ENCODE measurements at places on chromosomes 4 and X. TPM values are rescaled to one million over a fixed set of nuclear protein-coding genes. Genes with fewer than 3 reads are reported as not detected.

- DNase-seq: no peak
Observed at GRCh38 chr4:55637272-55637820, 1.2 kb upstream of the NMU start.

DNA sequence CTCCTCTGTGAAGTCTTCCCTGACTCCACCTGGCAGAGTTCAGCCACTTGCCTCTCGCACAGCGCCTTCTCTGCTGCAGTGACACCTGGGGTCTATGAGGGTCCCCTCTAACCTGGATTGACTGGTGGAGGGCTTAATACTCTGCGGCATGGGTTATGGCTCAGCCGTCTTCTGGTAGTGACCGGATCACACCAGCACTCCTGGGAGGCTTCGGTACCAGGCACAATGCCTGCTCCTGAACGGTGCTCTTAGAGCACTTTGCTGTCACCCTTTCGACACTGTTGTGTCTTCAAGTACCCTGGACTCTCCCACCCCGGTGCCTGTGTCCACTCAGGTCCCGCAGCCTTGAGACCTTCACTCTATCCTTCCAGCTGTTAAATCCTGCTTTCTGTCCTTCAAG is 50.0 kb downstream of the C4orf50 start:
- DNase-seq: no peak

CENPVL3 gene
- 0.52 TPM for total RNA-seq

GRCh38 chr4:41095973-41096372 is 118.4 kb downstream of the APBB2 start:
- DNase-seq: no peak

DNA sequence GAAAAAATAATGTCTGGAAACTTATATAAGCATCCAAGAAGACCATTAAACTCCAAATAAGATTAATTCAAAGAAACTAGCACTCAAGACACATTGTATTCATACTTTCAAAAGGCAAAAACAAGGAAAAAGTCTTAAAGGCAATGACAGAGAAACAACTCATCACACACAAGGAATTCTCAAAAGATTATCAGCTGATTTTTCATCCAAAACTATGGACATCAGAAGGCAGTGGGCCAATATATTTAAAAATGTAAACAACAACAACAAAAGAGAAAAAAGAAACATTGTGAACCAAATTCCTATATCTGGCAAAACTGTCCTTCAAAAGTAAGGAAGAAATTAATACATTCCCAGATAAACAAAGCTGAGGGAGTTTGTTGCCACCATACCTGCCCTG is 711.4 kb upstream of the GALNTL6 start:
- DNase-seq: no peak

RHOXF2B gene
- not detected for total RNA-seq

GRCh38 chr4:80610845-80611677 is 275.5 kb downstream of the CFAP299 start:
- no peak for DNase-seq

CTAG1B gene
- total RNA-seq: not detected

AWAT2 gene
- total RNA-seq: not detected

IL13RA1 gene
- total RNA-seq: 0.47 TPM

DNA sequence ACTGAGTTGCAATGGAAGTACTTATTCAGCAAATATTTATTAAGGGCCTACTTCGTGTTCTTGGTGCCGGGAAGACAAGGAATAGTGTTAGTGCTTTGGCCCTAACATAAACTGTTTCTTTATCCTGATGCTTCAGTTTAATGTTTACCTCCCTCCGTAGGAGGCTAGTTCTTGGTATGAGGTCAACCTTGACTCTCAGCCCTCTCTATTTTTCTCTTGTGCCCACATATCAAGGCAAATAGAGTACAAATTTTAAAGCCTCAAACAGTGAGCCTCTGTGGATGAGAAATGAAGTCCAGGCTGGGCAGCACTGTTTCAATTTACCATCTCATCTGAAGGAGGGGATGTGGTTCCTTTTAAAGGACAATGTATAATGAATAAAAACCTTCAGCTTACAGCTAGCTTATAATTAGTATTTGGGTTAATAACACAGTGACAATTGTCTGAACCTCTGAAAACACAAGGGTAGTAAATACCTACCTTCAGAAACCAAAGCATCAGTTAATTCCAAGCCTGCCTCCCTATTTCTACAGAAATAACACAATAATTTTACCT is 68.5 kb downstream of the SH3RF1 start:
- no peak for DNase-seq

INTS6L gene
- total RNA-seq: 17.2 TPM

TMPRSS11D gene
- total RNA-seq: not detected

DNA sequence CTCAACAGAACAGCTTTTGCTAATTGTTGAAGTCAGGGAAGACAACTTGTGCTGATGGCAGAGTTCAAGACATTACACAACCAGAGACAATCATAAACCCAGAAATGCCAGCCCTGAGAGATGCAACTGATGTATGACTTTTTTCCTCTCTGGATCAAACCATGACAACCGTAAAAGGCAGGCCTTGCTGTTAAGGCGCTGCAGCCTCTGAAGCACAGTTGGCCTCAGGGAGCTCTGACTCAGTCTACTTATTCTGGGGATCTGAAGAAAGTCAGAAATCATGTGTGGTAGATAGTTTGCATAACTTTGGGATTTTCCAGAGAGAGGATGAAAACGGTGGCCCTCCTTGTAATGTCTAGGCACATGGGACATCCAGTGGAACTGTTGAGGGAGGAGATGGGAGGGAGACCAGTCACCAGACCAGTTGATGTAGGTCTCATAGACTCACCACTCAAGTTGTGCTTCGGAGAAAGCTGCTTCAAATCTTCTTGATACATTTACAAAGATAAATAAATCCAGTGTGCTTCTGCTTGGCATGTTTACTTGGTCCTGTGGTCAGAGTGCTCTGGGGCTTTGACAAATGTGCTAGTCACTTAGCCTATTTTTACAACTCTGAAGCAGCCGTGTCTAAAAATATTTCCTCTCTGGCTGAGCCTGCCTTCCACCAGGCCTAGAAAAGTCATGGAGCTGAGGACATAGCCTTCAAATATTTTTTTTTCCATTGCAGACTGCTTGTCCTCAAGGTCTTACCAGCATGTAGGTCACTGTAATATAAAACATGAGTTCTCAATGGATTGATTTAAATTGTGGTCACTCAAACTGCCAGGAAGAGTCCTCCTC is 7.5 kb downstream of the HADH start:
- DNase-seq: no peak

GRCh38 chr4:88573276-88573980 is 18.9 kb upstream of the HERC3 start:
- no peak for DNase-seq

- no peak for DNase-seq
Observed at GRCh38 chr4:37243722-37244582, 591 bp upstream of the NWD2 start.

MAGEB1 gene
- total RNA-seq: not detected

DNA sequence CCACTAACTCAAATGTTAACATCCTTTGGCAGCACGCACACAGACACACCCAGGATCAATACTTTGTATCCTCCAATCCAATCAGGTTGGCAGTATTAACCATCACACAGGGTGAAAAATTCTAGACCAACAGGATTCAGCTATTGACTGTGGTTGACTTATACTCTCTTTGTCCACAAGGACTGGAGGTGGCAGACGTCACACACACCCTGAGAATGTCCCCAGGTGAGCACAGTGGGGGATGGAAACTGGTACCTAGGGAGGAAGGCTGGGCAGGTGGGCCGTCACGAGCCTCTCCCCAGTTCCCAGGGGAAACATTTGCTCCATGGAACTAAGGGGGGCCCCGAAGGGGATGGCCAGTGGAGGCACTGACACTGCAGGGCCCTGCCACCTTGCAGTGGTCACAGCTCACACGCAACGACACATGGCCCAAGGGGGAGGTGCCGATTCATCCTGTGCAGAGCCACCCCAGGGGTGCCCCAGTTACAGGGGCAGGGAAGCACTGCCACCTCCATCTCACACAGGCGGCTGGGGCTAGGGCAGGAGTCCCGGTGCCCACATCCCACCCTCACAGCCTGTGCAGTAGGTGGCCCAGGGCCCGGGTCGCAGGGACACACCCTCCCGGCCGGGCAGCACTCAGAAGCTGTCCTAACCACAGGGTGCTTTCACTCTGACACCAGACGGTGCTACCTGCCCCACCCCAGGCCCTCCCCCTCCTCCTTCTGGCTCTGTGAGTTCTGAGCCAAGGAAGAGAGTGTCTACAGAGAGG is 17.4 kb downstream of the ZFYVE28 start:
- no peak for DNase-seq

- no peak for DNase-seq
Observed at GRCh38 chr4:183139972-183140570, 41.0 kb downstream of the WWC2 start.
